ENCODE measurements at places on chromosomes 3 and 15.

DNA sequence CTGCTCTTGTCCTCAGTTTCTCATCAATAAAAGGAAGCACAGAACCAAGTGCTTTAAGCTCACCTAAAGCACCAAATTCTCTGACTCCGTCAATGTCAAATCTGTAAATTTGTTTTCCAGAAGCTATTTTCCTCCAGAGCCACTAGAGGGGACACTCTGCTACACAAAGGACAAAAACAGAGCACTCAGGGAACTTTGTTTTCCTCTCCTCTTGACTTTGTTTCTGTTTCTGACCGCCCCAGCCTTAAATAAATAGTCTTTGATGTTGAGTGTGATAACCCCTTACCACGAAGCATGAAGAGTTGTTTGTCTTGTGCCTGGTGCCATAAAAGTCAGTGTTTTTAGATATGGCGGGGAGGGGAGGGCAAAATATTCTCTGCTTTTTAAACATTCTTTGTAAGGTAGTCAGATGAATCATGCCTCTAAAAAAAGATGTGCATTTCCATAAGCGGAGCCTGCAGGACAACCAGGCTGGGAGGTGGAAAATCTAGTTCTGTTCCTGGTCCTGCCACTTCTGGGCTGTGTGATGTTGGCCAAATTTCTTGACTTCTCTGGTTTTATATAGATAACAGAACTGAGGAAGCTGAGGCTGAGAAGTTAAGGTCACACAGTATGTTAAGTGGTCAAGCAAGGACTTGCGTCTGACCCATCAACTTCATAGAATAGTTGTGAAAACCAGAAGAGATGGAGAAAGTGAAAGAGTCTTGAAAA is 7.3 kb upstream of the ZBTB38 start:
- no peak for DNase-seq

- no peak for DNase-seq
Observed at GRCh38 chr15:101535170-101535902, 45.8 kb upstream of the PCSK6 start.

- DNase-seq, result no peak
Observed at GRCh38 chr3:30704931-30705890, 98.8 kb downstream of the TGFBR2 start.

GRCh38 chr15:31367021-31367729 is 40.5 kb downstream of the KLF13 start:
- DNase-seq, result no peak

GRCh38 chr15:39593071-39593655 is 12.3 kb downstream of the THBS1 start:
- DNase-seq, result no peak

GRCh38 chr3:16174976-16175901 is 759 bp downstream of the GALNT15 start:
- no peak for DNase-seq

GRCh38 chr15:33716025-33716424 is 252.3 kb upstream of the CHRM5 start:
- DNase-seq, result no peak

DNA sequence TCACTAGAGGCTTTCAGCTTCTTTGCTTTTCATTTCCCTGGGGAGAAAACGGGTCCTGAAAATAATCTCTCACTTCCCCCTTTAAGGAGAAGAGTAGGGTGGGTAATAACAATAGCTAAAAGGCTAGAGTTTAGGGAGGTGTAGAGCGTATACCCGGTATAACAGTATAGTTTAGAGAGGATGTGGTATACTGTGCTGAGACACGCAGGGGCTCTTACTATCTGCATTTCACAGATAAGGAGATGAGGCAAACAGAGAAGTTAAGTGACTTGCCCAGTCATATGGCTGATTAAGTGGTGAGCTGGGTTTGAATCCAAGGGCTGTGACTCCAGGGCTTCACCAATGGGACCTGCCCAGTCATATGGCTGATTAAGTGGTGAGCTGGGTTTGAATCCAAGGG is 15.0 kb upstream of the KCNMB3 start:
- DNase-seq, result no peak

Data from activated T-cell treated with anti-CD3 and anti-CD28 coated beads, Interleukin-2, amount 50 U/mL, for 24 hours (primary cell).